Progenitor cell of endocrine pancreas (in vitro differentiated cells): ENCODE measurements at places on chromosomes 4 and X.

DNA sequence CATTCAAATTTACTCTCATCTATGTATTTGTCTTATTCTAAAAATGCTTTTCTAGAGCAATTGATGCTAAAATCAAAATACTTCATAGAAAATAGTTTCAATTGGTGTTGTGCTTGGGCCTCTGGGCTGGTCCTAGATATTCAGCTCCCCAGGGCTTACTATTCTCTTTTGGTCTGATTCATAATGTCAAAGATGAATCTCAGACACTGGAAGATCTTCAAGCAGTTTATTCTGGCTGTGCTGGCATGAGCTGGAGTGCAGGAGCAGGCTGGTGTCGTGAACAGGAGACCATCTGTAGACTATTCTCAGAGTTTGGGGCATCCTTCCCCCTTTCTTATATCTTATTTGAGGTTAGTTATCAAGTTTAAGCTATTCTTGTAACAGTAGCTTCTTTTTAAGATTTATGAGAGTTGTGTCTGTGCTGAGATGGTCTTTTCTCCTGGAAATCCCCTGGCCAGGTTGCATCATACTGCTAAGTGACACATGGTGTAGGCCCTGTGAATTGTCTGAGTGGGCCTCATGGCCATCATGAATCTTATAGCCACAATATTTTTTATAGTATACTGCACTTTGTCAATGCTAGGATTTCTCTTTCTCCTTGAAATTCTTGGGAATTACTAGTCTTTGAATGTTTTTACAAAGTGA is 1624.0 kb upstream of the IGFBP7 start:
- no peak for DNase-seq

GRCh38 chr4:140243278-140243753 is 89.3 kb upstream of the MAML3 start:
- no peak for DNase-seq

DNA sequence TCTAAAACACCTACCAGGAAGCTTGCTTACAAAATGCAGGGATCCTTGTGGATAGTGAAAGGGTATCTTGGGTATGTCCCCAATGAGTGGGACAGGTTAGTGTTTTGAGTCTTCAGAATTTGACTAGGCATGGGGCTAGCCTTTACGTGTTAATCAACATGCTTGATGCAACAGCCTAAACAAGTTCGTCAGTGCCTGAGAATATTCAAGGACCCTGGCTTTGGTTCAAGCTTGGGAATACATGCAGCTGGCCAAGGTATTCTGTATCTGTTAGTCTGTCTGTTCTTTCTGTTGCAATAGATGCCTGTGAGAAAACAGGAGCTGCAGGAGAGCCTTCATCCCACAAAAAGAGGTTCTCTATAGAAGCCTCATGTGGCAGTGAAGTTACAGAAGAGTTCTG is 149.5 kb downstream of the CCNG2 start:
- no peak for DNase-seq

DNA sequence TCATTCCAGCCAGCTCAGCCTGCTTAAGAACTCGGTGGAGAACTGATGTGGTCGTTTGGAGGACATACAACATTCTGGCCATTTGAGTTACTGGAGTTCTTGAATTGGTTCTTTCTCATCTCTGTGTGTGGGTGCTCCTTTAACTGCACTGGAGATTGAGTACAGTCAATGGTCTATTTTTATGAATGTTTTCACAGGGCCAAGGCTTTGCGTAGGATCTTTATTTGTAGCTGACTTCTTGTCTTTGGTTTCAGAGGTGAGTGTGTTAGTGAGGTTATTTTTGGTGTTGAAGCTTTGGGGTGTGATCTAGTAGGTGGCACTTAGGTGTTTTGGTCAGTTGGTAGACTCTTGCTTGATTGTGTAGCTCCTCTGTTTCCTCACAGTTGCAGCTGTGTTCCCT is 288.4 kb downstream of the LHFPL1 start:
- no peak for DNase-seq

DNA sequence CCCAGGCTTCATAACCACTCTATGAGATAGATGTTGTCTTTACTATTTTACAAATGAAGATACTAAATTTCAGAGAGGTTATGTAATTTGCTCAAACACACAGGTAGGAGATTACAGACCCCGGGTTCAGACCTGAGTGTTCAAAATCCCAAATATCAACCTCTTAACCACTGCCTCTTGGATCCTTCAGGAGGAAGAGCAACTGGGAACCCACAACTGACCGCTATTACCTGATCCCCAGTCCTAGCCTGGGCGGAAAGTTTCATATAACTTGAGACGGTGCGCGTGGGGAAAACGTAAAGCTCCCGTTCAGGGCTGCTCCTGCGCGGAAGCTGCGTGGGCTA is 8.9 kb upstream of the PRDM8 start:
- no peak for DNase-seq

DNA sequence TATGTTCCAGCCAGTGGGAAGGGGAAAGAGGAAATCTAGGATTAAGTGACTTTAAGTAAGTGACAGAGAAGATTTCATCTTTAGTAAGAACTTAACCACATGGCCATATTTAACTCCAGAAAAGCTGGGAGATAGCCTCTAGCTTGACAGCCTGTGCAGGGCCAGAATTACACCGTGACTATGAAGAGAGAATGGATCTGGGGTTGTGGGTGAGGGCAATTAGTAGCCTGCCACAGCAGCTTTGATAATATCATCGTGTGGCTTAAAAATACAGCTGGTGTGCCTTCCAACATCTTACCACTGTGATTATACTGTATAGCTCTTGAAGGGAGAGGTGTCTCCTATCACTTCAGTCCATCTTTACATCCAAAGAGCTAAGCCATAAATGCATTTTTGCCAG is 57.6 kb upstream of the TBC1D9 start:
- DNase-seq, result no peak

DNA sequence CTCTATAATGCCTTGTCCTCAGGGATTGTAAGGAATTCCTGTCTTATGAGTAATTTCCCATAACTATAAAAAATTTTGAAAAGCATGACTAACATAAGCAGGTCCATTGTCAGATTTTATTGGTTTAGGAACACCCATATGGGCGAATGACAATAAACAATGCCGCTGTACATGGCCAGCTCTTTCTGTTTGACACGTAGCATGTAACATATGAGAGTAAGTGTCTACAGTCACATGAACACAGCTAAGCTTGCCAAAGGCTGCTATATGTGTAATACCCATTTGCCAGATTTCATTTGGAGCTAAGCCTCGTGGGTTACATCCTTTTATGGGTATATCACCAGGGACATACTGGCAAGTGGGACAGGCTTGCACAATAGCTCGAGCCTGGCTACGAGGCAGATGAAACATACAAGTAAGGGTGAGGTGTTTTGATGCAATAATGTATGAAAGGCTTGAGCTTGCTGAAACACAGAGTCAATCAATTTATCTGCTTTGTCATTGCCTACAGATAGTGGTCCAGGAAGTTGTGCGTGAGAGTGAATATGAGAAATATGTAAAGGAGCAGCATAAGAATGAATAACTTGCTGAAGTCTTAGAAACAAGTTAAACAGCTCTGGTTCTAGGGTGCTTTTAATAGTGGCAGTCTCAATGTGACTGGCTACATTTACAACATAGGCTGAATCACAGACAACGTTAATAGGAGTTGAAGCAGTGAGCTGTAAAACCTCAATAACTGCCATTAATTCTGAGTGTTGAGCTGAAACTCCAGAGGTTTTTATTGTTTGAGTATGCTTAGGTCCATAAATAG is 67.4 kb upstream of the UGT2B10 start:
- DNase-seq, result no peak

GRCh38 chr4:21901281-21901680 is 47.3 kb downstream of the KCNIP4 start:
- no peak for DNase-seq

DNA sequence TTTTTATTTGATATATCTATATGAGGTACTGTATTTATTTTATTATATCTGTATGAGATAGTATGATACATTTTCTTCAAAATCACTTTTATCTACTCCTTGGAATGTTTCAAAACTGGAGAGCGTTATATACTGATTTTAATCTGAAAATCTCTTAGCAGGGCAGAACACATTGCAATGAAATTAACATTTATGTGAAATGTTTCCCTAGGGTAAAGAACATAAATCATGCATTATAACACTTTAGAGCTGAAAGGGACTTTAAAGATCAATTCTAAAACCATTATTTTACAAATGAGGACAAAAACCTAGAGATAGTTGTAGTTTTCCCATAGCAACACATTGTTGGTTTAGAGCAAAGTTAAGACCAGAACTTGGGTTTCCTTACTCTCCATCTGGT is 153.7 kb downstream of the ATOH1 start:
- no peak for DNase-seq

DNA sequence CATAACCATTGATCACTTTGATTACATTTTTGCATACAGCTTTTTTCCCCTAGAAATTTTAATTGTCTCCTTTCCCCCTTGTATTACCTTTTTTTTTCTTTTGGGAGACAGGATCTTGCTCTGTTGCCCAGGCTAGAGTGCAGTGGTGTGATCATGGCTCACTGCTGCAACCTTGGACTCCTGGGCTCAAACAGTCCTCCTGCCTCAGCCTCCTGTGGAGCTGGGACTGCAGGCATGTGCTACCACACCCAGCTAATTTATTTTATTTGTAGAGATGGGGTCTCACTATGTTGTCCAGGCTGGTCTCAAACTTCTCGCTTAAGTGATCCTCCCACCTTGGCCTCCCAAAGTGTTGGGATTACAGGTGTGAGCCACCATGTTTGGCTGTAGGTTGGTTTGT is 47.0 kb downstream of the ZFX start:
- DNase-seq, result no peak

GRCh38 chr4:174524242-174524641 is 2.0 kb upstream of the HPGD start:
- DNase-seq, result no peak
